Spinal cord (tissue), 10 donors: ENCODE measurements at places on chromosomes 1 and 21.

- no peak for DNase-seq
These were observed 86.0 kb downstream of the PBX1 start for GRCh38 chr1:164644774-164645644.

GRCh38 chr1:221723018-221723847 lies 18.7 kb downstream of the DUSP10 start:
- no peak for DNase-seq

GRCh38 chr1:225772323-225772768 lies 5.3 kb upstream of the SRP9 start:
- DNase-seq, result no peak

GRCh38 chr21:42120101-42120902 lies 49.2 kb downstream of the UMODL1 start:
- no peak for DNase-seq
